Stimulated activated CD4-positive, alpha-beta T cell treated with anti-CD3 and anti-CD28 coated beads, Interleukin-15, amount 100 ng/mL, for 1 hour (primary cell): ENCODE measurements at places on chromosomes 16 and 17.

DNA sequence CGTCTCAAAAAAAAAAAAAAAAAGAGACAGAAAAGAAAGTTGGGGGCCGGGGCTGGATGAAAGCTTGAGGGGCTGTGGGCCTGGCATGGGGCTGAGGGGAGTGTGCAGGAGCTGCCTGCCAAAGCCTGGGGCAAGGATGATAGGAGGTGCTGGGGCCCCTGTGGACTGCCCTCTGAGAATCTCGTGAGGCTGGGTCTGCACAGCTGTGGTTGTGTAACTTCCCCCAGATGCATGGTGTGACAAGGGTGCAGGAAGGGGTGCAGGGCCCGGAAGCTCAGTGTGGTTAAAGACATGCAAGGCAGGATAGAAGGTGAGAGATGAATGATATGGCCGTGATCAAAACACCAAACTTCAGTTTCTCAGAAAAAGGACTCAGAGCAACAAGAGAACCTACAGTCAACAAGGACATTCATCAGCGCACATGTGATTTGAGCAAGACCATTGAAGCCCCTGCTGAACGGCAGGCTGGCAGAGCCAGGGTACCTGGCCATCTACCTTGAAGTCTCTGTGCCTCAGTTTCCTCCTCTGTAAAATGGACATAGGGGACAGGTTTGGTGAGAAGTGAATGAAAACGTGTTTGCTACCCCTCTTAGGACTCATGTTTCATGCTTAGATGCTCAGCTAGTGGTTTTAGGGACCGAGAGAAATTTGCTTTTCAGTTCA, 9.6 kb downstream of the IL32 start:
- peak; percentile 40 for DNase-seq

- DNase-seq = no peak
These were observed 481 bp downstream of the CNTROB start for GRCh38 chr17:7932483-7932891.

DNA sequence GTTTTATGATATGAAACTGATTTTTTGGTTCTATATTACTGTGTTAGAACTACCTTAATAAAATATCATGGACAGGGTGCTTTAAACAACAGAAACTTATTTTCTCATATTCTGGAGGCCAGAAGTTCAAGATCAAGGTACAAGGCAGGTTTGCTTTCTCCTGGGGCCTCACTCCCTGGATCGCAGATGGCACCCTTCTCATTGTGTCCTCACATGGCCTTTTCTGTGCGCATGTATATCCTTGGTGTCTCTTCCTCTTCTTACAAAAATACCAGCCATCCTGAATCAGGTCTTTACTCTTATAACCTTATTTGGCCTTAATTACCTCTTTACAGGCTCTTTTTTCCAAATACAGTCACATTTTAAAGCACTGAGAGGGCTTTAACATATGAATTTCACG, 906.1 kb downstream of the CDH11 start:
- DNase-seq = no peak

- DNase-seq = no peak
These were observed 1.5 kb downstream of the CCL1 start for GRCh38 chr17:34361478-34362061.

DNA sequence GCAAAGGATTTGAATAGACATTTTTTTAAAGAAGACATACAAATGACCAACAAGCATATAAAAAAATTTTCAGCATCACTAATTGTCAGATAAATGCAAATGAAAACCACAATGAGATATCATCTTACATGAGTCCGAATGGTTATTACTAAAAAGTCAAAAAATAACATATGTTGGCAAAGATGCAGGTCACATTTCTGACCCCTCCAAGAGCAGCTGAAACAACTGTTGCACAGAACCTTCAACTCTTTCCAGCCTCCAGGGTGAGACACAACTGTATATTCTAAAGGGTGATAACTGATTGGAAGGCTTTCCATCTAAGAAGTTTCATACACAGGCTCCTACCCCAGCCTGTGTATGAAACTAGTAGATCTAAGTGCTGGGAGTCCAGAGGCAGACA, 51.9 kb downstream of the SLFN5 start:
- no peak for DNase-seq

DNA sequence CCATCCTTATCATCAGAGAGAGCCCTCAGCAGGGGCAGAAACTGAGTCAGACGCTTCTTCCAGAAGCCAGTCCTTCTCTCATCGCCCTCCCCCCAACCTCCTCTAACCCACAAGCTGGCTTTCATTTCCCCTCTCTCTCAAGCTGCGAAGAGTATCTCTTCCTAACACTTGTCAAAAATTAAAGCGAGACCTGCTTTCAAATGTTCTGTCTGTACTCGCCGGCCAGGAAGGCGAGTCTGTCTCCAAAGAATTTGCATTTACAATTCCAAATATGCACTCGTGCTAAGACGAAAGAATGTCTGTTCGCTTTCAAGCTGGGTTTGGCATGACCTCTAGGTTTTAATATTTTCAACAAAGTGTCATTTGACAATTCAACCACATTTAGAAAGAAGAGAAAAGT, 140.4 kb downstream of the RGS9 start:
- DNase-seq = no peak

- no peak for DNase-seq
These were observed 966 bp downstream of the MIEN1 start for GRCh38 chr17:39729280-39729851.
